ENCODE measurements at places on chromosomes 5 and 9. TPM values are rescaled to one million over a fixed set of nuclear protein-coding genes. Genes with fewer than 3 reads are reported as not detected.

The ZNF484 gene
- total RNA-seq = 4.0 TPM

DNA sequence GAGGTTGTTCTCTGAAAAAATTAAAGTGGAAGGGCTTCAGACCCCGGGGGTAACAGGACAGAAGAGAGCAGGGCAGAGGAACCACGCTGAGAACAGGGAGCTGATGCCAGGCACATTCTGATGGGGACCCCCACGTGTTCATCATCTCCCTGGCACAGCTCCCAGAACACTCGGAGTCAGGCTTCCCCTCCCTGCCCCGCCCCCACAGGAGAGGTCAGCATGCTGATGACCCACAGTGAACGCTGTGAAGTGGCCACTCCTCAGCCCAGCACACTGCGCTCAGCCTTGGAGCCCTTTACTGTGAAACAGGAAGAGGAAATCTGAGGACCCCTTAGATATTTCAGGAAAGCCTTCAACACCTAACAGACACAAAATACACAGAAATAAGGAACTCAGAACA, 16.4 kb downstream of the RETREG1 start:
- no peak for DNase-seq

The MAMDC2 gene
- 6.6 TPM for total RNA-seq

The SIT1 gene
- not detected for total RNA-seq

DNA sequence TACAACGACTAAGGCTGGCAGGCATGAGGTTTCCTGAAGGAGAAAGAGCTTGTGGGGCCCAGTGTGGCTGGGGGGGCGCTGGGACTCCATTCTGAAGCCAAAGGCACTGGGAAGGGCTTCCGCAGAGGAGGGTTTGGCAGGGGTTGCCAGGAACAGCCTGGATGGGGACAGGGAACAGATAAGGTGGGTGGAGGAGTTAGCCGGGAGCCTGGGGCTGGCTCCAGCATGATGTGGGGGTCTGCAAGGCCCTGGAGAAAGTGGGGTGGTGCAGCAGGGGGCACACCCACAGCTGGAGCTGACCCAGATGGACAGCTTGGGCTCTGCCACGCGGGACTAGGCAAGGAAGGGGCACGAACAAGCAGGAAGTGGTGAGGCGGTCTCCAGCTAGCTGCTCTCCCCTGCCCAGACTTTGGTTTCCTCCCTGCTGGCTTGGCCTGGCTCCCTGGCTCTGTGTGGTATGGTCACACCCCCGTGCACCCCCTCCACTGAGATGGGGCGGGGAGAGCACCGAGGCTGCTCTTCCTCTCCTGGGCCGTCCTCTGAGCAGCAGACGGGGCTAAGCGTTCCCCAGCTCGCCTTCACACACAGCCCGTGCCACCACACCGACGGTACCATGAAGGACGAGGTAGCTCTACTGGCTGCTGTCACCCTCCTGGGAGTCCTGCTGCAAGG, at the start of gene LTC4S:
LTC4S (plus strand) TSS at position 519 of the 672 bp plus-strand sequence; CDS start at position 614, 95 bp downstream.
- DNase-seq = no peak

The GAPVD1 gene
- total RNA-seq = 18.2 TPM

- no peak for DNase-seq
Measured at GRCh38 chr5:31453522-31453921, 78.4 kb downstream of the DROSHA start.

The SPINK13 gene
- total RNA-seq = 0.58 TPM

GRCh38 chr5:121919046-121919445, 42.7 kb upstream of the SRFBP1 start:
- DNase-seq = no peak

DNA sequence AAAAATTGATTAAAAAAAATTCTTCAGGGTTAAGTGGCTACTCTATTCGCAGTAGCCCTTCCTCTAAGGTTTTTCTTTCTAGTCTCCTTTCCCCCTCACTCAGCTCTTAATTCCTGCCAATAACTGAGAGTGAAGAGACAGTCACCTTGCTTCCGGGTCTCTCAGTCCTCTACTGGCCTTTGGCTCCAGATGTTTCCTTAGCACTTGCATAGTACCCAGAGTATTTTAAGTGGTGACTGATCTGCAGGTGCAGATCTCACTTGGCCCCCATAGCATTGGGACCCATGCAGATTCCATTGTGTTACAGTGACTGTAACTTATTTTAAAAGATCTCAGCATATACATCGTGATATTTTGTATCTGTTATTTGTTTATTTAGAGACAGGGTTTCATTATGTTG, 66.2 kb downstream of the GCNT1 start:
- no peak for DNase-seq

- no peak for DNase-seq
Measured at GRCh38 chr5:34571677-34572041, 84.5 kb upstream of the RAI14 start.

- no peak for DNase-seq
Measured at GRCh38 chr9:115050002-115050490, 67.9 kb downstream of the TNC start.

- DNase-seq = no peak
Measured at GRCh38 chr5:59732806-59733205, 160.7 kb downstream of the PDE4D start.

- DNase-seq = no peak
Measured at GRCh38 chr5:79526928-79527327, 13.0 kb upstream of the HOMER1 start.

- DNase-seq = no peak
Measured at GRCh38 chr9:106994463-106994862, 131.5 kb downstream of the ZNF462 start.

The PRELID1 gene
- total RNA-seq = 273 TPM

DNA sequence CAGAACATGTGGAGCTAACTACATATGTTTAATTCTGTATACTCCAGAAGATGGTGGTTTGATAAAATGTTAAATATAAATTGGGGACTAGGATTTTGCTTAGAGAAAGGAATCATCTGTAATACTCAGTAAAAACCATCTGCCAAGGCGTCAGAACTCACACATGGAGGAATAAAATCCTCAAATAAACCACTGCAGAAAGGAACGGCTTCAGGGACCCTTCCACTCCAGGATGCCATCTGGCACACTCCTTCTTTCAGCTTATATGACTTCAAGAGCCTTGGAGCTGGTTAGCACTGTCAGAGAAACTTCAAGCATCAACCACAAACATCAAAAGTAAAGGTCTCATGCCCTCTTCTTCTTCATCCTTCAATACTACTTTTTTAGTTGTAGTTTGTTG, 360.6 kb downstream of the PLK2 start:
- DNase-seq = no peak

GRCh38 chr9:15010581-15010980, 100.4 kb upstream of the FREM1 start:
- no peak for DNase-seq

The ARL14EPL gene
- not detected for total RNA-seq

DNA sequence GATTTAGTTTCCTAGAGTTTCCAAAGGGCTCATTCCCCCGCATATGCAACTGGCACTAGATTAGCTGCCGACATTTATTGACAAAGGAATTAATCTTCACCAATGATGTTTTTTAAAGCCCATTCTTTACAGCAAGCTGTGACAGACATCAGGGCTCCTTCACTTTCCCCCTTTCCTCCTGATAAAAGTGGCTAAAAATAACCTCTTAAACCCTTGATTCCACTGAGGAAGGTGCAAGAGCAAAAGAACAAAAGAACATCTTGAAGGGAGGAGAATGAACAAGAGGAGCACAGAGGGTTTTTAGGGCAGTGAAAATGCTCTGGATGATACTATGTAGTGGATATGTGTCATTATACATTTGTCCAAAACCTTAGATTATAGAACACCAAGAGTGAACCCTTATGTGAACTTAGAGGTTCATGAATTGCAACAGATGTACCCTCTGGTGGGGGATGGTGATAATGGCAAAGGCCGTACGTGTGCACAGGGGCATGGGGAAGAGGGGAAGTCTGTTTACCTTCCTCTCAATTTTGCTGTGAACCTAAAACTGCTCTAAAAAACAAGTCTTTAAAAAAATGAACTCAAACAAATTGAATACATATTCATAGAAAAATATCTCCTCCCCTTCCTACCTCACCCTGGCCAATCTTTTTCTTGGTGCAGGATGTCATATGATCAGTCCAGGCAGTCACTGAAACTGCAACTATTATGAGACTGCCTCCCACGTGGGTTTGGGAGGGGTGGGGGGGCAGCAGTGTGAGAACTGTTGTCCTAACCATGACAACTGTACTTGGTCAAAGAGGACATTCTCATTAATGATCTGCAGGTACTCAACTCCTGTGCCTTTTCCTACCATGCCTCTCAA, 83.0 kb downstream of the MARCHF3 start:
- DNase-seq = no peak

- peak; percentile 96 for DNase-seq
Measured at GRCh38 chr5:37668524-37669047, 171.3 kb downstream of the GDNF start.

GRCh38 chr5:157072508-157072907, 13.6 kb upstream of the HAVCR1 start:
- DNase-seq = no peak

DNA sequence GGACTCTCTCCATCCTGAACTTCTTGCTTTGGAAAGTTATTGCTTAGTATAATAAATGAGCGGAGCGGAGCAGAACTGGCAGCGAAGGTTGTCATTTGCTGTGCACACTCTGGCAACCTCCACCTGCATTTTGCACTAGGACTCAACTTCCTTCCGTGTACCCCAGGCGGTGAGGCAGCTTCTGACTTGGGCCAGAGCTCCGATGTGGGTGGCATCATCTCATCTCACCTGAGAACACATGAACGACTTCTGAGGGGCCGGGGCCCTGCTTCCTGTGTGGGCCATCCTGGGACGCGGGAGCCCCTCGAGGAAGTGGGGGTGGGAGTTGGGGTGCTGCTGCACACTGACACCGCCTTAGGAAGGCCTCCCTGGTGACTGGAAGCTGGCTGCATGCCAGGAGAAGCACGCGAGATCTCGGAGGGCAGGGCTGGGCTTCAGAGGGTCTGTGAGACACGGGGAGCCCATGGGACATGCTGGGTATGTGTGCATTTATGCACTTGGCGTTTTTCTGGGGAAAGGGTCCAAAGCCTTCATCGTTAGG, 56.5 kb upstream of the COL5A1 start:
- no peak for DNase-seq

DNA sequence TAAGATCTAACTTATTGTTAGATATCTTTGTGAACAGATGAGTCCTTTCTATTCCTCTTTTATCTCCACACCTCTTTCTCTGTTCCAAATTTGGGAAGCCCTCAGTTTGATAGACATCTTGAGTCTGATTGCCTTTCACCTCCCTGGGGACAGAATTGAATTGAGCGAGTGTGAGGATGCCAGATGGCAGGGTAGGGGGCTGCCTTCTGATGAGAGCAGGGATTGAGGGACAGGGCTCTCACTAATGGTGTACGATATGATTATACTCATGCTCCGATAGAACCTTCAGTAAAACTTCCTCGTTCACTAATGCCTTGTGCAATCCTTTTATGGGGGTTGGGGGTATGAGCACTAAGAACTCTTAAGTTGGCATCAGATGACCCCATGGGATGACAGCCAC, 172.1 kb upstream of the DAP start:
- DNase-seq = no peak
